ENCODE measurements at places on chromosomes 1 and 21. TPM values are rescaled to one million over a fixed set of nuclear protein-coding genes. Genes with fewer than 3 reads are reported as not detected.
A peak's percentile ranks its signal among the peaks of the same experiment; 100 is the strongest.

GRCh38 chr1:27576806-27577227 lies 27.1 kb downstream of the AHDC1 start:
- DNase-seq = no peak

GRCh38 chr21:36841866-36842265 lies 124.6 kb downstream of the HLCS start:
- DNase-seq = no peak

DNA sequence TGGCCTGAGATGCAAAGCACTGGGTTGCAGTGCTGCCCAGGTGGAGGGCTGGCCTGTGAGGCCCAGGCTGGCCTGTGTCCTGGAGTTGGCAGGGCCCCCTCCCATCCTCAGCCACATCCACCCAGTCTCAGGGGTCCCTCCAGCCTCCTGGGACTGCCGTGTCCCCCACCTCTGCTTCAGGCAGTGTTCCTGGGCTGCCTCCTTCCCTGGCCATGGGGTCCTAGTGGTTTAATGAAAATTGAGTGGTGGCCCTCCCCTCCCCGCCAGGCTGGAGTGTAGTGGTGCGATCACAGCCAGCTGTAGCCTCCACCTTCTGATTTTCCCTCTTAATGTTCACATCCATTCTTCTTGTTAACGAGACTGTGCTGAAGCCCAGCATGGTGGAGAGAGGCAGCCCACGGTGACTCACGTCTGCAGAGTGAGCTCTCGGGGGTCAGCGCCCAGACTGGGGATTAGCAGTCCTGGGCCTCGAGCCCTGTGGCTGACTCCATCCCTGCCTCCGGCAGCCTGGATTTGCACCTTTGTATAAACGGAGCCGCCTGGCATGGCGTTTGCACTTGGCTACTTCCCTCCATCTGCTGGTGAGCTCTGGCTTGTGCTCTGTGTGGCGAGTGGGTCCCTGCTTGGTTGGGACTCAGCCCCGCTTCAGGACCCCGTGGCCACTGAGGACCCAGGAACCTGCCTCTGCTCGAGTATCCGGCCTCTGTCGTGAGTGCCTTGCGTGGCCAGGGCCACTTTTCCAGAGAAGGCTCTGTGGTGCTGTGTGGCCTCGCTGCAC lies 6.9 kb downstream of the MIB2 start:
- no peak for DNase-seq

DNA sequence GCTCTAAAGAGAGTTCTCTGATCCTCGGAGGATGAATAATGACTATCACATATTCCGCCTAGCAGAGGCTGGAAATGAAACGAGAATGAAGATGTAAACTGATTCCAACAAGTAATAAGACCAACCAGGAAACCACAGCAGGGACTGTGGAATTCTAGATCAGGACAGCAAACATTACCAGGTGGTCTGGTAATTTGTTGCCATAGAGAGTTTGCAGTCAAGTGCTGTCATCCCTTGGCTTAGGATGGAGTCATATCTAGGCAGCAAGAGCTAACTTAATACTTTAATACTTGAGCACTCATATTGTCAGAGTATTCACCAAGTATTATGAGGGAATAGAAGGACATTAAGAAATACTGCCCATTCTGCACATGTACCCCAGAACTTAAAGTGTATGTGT lies 45.1 kb upstream of the MUTYH start:
- DNase-seq = no peak

DNA sequence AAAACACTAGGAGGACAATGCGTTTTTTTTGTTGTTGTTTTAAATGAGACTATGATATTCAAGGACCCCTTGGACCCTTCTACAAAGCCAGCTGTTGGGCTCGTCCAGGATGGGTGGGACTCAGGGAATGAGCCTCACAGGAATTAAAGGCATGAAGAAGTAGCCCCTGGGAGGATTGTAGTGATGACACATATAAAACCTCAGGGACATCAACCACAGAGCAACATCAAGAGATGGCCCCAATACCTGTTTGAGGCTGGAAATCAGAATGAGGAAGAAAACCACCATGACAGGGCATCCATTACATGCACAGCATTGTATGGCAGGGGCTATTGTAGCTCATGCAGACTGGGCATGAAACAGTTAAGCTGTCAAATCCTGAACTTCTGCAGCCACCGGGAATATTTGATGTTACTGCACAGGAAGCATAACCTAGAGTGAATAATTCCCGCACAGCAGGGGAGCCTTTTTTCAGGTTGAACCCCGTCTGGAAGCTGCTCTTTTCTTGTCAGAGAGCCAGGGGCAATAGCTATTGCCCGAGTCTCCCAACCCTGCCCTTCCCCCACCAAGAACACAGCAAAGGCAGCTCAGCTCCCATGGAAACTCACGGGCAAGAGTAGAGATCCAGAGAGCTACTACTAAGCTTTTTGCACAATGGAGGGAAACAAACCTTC lies 140.2 kb upstream of the FGGY start:
- no peak for DNase-seq

GRCh38 chr21:41422546-41423304 lies 3.3 kb upstream of the MX1 start:
- DNase-seq = no peak

- DNase-seq = no peak
Observed at GRCh38 chr1:1899266-1899966, 8.5 kb upstream of the GNB1 start.

DNA sequence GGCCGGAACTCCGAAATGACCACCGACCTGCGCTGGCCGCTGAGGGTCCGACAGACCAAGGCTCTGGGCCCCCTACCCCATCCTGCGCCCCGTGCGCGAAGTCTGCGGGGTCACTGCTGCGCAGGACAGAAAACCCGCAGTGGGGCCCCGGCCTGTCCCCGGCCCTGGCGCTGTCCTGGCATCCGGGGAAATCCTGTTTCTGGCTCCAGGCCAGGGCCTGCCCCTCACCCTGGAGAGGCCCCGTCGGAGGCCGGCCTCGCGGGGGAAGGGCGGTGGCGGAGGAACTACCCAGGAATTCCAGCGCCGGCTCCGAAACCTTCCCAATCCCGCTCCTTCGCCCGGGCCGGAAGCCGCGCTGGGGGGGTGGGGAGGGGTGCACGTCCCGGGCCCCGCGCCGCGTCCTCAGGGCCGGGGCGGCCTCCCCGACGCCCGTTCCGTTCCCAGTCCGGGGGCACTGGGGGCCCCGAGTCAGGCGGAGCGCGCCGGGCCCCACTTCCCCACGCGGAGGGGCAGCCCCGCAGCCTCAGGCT lies 77.0 kb downstream of the MORN1 start:
- DNase-seq = peak; percentile 92

DNA sequence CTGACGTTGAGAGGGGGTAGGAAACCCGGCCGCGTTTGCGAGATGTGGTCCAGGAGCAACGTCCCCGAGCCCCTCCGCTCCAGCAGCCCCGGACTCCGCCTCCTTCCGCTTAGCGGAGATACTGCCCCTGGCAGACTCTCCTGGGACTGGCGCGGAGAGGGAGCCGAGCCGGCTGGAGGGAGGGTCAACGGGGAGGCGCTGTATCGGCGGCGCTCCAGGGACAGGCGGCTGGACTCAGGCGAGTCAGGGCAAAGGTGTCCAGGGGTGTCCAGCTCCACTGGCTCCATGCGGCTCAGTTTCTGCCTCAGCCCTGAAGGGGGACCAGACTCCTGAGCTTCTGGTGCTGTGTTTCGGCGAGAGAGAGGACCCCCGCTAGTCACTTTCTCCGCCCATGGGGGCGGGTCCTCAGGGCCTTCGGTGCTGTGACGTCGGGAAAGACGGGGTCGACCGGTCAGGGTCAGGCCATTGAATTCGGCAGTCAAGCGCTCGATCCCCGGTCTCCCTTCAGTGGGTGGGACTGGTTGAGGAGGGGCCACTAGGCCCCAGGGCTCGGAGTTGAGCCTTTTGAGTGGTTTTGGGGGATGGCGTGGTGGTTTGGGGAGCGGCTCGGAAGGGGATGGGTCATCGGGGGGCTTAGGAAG lies 2.8 kb upstream of the LIX1L start:
- peak; percentile 92 for DNase-seq

Gene CFHR5
- not detected for total RNA-seq

Gene PRR9
- total RNA-seq = not detected

Gene UMODL1
- not detected for total RNA-seq

Gene FAM177B
- total RNA-seq = not detected

Gene CASQ2
- total RNA-seq = 98.7 TPM
